OCI-LY7 (cell line): ENCODE measurements at places on chromosomes 1 and 21.

GRCh38 chr1:68633141-68633919, 136.4 kb upstream of the DEPDC1 start:
- DNase-seq: no peak

DNA sequence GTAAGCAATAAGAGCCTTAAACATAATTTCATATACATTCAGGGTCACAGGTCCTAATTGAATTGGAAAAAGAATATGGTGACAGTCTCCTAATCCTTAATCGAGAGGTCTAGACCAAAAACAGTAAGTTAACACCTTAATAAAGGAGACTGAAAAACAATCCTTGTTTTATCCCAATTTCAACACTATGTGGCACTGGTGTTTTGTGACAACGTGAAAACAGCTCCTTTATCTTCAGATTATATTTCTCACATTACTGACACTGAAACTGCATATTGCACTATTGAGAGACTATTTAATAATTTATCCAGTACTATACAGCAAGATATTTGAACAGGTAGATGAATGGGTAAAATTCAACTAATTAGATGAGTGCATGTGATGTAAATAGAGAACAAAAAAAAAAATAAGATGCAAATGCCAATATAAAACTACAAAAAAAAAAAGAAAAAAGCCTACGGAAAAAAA, 34.1 kb downstream of the TP53BP2 start:
- peak; percentile 26 for DNase-seq

- no peak for DNase-seq
These were observed 248.3 kb downstream of the C1orf94 start for GRCh38 chr1:34425046-34425445.

- no peak for DNase-seq
These were observed 100.9 kb upstream of the ST6GALNAC5 start for GRCh38 chr1:76766381-76766780.

- DNase-seq: no peak
These were observed 125.0 kb downstream of the TIAM1 start for GRCh38 chr21:31218830-31219608.

DNA sequence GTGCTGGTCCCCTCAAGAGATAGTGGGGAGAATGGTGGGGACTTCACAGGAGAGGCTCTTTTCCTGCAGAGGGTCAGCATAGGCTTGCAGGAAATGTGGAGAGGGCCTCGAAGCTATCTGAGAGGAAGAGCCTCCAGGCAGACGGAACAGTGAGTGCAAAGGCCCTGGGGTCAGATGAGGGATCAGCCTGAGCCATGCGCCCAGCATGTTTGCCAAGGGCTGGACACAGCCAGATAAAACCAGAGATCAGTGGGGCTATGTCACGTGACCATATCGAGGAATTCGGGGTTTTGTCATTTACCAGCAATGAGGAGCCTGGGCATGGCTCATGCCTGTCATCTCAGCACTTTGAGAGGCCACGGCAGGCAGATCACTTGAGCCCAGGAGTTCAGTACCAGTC, 6.5 kb upstream of the UTS2 start:
- no peak for DNase-seq

DNA sequence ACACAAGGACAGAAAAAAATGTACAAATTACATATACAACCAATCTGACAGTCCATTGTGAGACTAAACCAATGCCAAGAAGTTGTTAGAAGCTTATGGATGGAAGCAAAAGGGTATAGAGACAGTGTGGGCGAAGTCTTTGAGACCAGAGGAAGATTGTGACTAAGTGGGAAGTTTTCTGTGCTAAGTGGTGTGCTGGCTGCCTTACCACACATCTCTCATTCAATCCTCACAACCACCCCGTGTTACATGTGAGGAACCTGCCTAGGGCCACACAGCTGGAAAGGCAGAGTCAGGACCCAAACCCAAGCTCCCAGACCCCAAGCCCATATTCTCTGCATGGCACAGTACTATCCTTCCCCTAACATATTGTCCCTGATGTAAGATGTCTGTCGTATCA, 53.5 kb upstream of the DUSP10 start:
- no peak for DNase-seq
